ENCODE measurements at places on chromosomes 3 and 15.

GRCh38 chr3:128804017-128804810, 75.2 kb upstream of the ACAD9 start:
- no peak for DNase-seq

DNA sequence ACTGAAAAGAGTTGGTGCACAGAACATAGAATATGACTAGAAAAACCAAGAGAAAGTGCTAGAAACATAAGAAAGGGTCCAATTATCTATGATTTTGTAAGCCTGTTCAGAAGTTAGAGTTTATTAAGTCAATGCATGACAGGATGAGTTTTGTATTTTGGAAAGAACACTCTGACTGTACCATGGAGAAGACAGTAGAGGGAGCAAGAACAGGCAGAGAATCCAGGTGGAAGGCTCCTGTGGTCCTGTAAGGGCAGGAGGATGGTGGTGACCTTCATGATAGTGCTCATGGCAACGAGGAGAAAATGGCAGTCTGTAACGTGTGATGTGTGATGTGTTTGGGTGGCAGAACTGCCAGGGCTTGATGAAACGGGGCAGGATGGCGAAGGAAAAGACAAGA, 249.1 kb downstream of the CTNNB1 start:
- DNase-seq = no peak

GRCh38 chr3:70618151-70618550, 305.7 kb upstream of the MDFIC2 start:
- DNase-seq = no peak

DNA sequence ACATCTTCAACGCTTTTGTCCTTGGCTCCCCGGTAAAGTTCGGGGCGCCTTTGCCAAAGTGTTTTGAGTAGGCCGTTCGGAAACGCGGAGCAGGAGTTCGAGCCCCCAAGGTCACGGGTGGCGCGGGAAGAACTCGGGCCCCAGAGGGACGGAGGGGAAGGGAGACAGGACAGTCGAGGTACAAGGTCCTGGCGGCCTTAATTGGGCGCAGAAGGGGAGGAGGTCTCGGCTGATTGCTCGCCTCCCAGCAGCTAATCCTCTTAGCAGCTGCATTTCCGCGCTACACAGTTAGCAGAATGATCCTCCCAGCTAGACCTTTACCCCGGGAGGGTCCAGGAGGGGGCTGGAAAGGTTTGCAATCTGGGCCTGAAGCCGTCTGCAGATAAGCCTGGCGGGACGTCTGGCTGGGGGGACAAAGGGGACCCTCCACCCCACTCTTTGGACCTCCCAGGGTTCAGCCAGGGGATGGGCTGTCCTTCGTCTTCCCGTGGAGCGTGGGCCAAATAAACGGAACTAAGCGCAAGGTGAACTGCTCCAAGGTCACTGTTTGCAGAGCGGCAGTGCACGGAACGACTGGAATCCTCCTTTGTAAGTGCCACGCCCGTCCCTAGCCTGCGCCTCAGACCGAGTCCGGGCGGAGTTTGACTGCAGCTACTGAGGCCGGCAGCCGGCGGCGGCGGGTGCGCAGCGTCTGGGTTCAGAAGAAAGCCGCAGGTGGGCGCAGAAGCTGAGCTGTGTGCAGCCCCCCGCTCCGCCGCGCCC, 7.2 kb downstream of the EOMES start:
- DNase-seq = no peak

- no peak for DNase-seq
Measured at GRCh38 chr3:12877040-12877439, 35.7 kb upstream of the RPL32 start.

- no peak for DNase-seq
Measured at GRCh38 chr3:126433105-126433430, 38.4 kb downstream of the CFAP100 start.

DNA sequence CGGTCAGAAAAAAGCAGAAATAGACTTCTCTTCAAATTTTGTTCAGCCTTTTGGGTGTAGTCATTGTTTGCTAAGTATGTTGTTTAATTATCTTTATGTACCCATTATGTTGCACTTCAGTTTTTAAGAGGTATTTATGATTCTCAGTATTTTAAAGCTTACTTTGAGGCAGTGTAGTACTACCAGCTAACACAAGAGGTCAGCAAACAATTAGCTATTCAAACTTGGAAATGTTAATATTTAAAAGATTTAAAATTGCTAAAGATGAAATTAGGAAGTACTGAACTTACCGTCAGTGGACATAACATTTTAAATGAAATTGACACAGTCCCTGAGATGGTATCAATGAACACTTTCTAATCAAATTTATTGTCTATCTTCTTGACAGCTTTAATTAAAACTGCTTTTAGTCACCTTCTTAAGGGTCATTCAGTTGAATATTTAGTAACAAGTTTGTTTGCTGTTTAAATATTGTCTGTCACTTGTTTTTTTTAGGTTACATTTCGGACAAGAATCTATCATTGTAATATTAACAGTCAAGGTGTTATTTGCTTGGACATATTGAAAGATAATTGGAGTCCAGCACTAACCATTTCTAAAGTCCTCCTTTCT, 28.1 kb downstream of the NKIRAS1 start:
- DNase-seq = no peak

DNA sequence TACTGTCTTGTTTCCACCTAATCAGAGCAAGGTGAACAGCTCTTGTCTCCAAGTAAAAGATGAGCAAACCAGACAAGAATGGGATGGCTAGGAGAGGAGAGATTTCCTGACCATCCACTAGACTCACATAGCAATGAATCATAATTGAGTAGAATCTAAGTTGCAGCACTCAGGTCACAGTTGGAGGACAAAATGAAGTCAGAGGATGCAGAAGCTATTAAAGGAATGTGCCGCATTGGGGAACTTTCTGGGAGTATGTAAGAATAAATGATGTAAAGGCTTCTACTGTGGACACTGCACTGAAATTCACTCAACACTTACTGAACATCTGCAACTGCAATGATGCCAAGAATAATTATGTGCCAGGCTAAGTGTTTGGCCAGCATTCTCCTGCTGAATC, 217.4 kb upstream of the WNT5A start:
- DNase-seq = no peak

DNA sequence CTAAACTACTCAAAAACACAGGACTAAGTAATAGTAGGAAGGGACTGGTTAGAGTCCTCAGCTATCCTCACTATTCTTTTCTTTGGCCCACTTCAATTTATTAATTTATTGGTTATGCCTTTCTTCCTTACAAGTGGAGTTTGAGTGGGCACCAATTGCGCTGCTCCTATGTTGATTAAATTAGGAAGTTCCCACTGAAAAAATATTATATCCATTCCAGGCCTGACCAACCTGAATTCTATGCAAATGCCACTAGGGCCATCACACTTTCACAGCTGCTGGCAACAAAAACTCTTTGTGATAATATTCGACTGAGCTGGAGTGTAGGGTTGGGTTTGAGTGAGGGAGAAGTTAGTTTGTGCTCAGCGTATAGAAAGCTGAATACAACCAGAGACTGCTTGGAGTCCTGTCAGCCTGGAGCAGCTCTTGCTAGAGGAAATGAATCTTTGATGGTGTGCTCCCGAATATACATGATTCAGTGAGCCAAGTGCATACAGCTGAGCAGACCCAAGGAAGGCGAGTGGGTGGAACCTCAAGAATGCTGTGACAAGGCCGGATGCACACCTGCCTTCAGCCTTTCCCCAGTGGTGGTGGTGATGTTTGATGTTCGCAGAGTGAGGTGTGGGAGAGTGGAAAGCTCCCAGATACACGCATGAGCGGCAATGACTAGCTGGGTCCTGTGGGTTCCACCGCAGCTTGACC, 1.5 kb downstream of the ARHGEF3 start:
- no peak for DNase-seq

GRCh38 chr3:31305340-31305739, 227.4 kb upstream of the STT3B start:
- no peak for DNase-seq

DNA sequence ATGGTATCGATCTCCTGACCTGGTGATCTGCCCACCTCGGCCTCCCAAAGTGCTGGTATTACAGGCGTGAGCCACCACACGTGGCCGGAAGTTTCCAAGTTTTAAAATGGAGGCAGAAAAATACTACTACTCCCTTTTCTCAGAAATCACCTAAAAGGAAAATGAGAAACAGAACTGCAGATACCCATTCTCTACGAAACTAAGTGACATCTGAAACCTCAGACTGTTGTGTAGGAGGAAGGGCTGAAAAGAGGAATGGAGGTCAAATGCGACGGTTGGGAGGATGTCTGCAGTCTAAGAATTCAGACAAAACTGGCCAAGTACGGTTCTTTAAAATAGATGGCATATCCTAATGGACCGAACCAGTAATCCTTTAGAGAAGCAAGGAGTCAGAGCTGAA, 24.1 kb downstream of the WDR48 start:
- no peak for DNase-seq

- DNase-seq = no peak
Measured at GRCh38 chr3:12759693-12760565, 870 bp upstream of the TMEM40 start.

DNA sequence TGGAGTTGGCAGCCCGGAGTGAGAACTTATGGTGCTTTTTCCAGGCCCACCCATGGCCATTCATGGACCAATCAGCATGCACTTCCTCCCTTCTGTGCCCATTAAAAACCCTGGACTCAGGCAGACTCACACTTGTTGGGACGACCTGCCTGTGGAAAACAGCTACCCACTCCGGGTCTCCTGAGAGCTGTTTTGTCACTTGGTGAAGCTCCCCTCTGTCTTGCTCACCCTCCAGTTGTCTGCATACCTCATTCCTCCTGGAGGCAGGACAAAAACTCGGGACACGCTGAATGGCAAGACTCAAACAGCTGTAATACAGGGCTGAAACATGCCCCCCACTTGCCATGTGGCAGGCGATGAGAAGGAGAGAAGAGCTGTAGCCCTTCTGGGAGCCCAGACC, 35.2 kb downstream of the ROPN1B start:
- DNase-seq = no peak

DNA sequence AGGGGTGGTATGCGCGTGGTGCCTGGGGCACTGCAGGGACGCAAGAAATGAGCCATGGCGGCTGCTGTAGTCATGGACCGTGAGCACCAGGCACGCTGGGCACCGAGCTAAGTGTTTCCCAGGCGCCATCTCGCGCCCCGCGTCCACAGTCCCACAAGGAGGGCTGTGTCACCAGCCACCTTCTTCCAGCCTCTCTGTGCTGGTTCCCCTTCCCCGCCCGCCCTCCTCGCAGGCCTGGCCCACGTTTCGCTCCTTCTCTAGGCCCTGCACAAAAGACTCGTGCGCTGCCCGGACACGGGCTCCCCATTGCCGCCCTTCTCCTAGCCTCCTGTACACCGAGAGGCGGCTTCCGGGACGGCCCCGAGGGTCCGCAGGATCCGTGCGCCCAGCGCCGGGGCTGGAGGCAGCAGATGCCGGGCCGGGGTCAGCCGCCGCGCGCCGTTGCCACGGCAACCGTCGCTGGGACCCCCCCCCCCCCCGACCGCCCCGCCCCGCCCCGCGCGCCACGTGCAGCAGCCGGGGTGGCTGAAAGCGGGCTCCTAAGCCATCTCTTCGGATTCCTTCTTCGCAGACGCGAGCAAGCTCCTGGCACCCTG, 113.4 kb downstream of the SRGAP3 start:
- no peak for DNase-seq

DNA sequence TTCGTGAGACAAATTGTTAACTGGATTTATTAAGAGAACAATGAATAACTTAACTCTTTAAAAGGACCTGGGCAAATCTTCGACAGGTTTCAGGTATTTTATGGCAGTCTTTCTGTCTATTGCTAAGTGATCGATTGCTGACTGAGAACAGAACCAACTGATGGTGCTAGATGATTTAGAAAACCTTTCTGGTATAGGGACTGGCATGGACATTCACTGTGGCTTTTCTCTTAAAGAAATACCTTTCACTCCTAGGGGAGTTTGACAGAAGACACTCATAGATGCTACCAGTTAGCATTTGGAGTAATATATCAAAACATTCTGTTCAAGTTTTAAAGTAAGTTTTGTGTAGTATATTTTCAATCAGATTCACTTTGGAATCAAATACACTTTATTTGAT, 654 bp downstream of the PPARG start:
- DNase-seq = no peak

DNA sequence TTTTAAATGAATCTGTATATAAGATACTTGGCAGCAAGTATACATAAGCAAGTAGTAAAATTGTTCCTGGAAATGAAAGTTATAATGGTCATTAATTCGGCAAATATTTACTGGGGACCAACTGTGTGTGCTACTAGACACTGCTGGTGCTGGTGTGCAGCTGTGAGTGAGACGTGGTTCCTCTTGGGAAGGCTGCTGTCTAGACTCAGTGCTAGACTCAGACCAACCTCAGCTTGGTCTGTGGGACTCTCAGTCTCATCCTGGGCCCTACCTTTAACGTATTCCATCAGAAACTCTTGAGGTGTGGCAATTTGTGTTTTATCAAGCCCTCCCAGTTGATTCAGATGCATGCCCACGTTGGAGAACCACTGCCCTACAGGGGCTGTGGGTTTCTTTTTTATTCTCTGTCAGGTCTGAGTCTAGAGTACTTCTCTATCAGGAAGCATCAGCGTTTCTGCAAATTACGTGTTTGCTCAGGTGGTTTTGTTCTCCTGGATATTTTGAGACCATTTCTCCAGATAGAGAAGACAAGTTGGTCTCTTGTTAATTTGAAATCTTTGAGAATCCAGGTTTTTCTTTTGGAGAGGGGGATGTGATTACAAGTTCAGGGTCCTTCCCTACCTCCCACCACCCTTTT, 6.8 kb downstream of the TLNRD1 start:
- no peak for DNase-seq

DNA sequence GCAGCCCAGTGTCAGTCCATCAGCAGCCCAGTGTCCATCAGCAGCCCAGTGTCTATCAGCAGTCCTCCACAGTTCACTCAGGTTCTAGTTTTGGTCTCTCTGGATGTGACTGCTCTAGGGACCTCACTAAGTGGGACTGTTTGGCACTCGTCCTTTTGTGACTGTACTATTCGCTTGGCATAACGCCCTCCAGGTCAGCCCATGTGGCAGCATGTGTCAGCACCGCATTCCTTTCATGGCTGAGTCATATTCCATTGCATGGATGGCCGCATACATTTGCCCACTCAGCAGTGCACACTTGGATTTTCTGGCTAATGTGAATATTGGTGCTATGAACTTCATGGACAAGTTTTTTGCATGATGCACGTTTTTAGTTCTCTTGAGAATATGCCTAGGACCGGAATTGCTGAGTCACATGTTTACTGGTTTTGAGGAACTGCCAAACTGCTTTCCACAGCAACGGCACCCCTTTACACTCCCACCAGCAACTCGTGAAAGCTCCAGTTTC, 16.4 kb downstream of the CHST13 start:
- peak; percentile 11 for DNase-seq

GRCh38 chr15:74636984-74637383, 21.3 kb downstream of the CLK3 start:
- DNase-seq = no peak
